Right lobe of liver (tissue), 6 donors: ENCODE measurements at places on chromosomes 4 and X.

DNA sequence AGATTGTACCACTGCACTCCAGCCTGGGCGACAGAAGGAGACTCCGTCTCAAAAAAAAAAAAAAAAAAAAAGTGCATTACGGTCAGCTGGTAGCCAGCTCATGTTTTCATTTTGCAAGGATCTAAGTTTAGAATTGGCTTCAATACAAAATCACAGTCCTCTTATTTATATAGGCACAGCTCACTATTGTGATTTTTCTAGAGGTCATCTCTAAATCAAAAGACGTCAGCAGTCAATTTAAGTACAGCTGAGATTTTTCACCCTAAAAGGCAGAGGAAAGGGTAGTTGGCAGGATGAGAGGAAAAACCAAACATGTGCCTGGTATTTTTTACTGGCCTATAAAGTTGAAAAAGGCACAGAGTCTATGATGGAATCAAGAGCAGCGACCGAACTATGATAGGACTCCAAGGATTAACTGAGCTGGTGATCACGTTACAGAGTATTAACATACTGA lies 30.8 kb downstream of the ASB5 start:
- DNase-seq = no peak

GRCh38 chr4:139279760-139280620 lies at the start of gene MGARP:
Gene MGARP, minus strand, starts transcription at chr4:139280225. Its CDS starts 67 bp downstream, at chr4:139280158.
- DNase-seq = no peak

GRCh38 chrX:3052860-3053259 lies 11.6 kb downstream of the ARSF start:
- DNase-seq = no peak

- no peak for DNase-seq
These were observed 290.1 kb upstream of the PCDH7 start for GRCh38 chr4:30429813-30430761.

DNA sequence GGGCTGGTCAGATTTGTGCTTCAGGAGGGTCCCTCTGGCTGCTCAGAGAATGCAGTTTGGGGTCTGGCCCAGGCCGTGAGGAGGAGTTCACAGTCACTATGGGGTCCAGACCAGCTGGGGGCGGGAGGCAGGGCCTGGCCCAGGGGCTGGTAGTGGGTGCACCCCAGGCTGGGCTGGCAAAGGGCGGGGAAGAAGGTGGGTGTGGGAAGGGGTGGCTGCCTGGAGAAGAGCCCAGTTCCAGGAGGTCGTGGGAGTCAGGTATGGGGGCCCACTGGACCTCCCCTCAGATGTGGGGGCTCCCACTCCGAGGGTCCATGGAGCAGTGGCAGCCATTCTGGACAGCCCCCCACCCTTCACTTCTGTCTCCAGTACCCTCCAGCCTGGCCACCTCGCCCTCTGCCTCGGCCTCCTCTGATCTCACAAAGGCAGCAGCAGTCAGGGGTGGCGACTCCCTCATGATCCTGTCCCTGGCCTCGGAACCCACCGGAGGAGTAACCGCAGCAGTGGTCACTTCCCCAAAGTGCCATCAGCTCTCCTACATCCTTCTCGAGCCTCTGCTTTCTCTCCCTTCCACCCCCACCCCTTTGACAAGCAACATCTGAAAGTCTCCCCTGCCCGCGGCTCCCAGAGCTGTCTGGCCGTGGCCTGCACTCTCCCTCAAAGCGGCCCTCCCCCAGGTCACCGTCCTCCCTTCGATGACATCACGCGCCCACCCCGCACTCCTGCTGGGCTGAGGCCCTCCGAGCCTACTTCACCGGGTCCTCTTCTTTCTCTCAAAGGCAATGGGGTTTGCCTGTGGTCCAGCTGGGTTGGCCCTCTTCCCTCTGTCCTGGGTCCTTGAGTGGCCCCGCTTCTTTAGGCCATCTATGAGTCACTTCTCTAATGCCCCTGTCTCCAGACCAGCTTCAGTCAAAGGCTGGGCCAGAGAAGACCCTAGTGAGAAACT lies 1.7 kb upstream of the SLC6A8 start:
- no peak for DNase-seq

DNA sequence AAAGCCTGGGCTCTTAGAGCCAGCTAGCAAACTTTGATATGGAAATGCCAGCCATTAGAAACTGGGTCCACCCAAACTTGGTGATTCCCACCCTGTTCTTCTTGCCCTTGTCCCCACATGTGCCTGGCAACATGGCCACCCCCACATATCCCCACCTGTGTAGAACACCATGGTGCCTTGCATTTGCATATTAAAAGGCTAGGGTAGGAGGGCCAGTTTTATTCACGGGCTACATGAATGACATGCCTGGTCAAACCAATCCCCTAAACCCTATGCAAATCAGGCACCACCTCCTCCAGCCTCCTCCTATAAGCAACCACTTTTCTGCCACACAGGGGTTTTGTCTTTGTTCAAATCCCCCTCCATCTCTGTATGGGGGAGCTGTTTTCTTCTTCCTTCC lies 104.9 kb downstream of the CLNK start:
- no peak for DNase-seq

DNA sequence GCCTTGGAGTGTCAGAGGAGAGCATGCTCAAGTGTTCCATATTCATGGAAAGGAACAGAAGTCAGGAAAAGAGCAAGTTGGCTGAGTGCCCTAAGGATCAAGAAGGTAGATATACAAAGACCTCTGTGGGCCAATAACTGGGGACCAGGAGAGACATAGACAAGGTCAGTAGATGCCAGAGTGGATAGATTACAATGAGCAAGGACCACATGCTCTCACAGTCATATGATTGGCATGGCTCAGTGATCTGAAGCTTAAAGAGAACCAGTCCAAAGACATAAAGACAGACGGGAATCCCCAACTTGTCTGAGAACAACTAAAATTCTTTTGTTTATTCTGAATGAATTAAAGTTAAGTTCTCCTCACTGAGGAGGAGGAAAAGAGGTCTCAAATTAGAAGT lies 289.7 kb downstream of the HS3ST1 start:
- DNase-seq = no peak

DNA sequence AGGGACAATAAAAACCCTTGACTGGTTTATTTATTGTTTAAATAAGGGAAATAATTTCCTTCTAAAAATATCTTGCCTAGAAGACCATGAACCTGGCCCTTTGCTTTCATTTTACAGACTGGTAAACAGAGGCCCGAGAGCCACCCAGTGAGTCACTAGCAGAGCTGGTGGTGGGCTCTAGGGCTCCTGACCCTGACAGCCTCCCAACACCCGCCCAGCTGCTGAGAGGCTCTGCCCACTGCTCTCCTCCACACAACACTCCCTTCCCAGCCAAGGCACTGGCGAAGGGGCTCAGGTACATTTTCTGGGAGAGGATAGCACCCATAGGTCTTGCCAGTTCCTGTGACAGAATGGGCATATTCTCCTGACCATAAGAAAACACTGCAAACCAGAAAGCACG lies 18.1 kb upstream of the PPEF2 start:
- DNase-seq = no peak

DNA sequence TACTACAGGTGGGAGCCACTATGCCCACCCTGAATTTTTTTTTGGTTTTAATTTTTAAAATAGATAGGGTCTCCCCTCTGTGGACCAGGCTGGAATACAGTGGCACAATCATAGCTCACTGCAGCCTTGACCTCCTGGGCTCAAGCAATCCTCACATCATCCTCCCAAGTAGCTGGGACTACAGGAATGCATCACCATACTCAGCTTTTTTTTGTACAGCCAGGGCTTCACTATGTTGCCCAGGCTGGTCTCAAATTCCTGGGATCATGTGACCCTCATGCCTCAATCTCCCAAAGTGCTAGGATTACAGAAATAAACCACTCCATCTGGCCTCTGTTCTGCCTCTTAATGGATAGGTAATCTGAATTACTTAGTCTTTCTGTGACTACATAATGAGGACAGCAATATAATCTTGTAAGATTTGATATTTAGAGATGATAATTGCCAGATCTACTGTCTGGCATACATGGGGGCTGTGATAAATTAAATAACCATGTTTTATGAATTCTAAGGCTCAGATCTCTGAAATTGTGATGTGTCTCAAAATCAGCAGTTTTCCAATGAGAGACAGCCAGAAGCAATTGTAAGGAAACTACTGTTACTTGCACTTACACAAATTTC lies 26.7 kb downstream of the PDS5A start:
- no peak for DNase-seq
